ENCODE measurements at places on chromosomes 2 and 18.
A peak's percentile ranks its signal among the peaks of the same experiment; 100 is the strongest.

DNA sequence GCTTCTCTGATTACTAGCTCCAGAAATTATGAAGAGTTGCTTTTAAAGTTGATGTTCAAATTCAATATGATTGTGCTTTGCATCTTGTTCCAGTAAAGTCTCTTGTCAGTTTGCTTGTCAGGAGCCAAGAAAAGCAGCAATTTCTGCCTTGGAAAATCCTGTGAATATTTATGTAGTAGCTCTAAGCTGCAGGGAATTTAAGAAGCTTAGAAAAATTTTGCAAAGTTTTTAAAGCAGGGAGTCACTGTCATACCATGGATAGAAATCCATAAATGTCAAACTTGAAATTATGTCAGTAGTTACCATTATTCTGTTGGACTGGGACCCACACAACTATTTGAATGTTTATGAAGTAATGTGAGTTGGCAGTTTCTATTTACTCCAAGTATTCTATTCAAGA, 169.3 kb downstream of the TMEM200C start:
- no peak for DNase-seq

GRCh38 chr2:64344999-64345576, 108.9 kb upstream of the LGALSL start:
- no peak for DNase-seq

GRCh38 chr2:159402790-159403189, 116.3 kb upstream of the WDSUB1 start:
- no peak for DNase-seq

DNA sequence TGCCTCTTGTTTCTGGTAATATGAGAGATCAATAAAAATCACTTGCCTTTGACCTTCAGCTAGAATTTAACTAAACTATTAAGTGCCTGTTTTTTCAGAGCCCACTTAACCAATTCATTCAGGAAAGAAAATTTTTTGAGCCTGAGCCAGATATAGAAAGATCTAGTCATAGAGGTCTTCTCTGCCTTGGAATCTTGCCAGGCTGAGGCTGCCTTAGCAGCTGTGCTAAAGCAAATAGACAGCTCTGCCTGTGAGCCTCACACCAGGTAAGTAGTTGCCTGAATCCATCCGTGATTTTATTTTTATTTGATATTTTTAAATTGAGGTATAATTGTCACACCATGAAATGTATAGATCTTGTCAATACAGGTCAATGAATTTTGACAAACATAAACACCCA, 27.4 kb downstream of the EVX2 start:
- no peak for DNase-seq

DNA sequence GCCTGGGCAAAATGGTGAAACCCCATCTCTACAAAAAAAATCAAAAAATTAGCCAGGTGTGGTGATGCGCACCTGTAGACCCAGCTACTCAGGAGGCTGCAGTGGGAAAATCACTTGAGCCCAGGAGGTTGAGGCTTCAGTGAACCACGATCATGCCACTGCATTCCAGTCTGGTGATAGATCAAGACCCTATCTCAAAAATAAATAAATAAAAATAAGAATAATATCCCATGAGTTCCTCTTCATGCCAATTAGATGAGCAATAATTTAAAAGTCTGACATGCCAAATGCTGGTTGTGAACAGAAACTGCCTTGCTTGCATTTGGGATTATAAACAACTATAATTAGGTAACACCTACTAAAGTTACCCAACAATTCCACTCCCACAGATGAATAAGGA, 22.1 kb upstream of the ANKRD44 start:
- no peak for DNase-seq

GRCh38 chr18:44878335-44878734, 197.6 kb downstream of the SETBP1 start:
- no peak for DNase-seq

DNA sequence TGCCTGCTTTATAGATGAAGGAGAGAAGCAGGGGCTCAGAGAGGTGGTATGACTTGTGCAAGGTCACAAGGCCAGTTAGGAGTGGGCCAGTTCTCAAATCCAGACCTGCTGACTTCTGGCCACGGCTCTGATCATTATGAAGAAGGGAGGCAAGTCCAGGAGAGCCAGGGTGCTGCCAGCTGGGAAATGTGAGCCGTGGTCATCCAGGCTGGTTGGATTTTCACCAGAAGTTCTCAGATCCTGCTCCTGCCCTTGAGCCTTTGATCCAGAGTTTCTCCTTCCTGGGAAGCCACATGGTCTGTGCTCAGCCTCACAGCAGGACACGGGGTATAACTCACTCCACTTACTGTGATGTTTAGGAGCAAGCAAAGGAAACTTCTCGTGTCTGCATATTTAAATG, 239.9 kb downstream of the KLHL29 start:
- no peak for DNase-seq

DNA sequence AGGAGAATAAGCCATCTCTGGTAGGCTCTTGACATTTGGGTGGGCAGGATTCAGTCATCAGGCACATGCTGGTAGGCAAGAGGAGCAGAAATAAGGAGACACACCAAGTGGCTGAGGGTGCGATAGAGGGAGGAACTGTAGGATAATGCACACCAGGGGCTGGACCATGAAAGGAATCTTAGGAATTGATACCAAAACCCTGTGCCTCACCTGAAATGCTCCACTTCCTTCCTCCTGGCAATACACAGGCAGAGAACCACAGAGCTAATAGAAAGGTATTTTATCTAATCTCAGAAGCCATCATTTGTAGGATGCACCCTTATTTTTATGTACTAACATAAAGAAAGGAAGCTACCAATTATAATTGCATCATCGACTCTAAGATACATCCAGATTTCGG, 4.4 kb upstream of the CYP1B1 start:
- DNase-seq: no peak

GRCh38 chr2:105928563-105928962, 183.9 kb downstream of the NCK2 start:
- DNase-seq: no peak

GRCh38 chr2:107072150-107072940, 186.4 kb upstream of the ST6GAL2 start:
- DNase-seq: no peak

DNA sequence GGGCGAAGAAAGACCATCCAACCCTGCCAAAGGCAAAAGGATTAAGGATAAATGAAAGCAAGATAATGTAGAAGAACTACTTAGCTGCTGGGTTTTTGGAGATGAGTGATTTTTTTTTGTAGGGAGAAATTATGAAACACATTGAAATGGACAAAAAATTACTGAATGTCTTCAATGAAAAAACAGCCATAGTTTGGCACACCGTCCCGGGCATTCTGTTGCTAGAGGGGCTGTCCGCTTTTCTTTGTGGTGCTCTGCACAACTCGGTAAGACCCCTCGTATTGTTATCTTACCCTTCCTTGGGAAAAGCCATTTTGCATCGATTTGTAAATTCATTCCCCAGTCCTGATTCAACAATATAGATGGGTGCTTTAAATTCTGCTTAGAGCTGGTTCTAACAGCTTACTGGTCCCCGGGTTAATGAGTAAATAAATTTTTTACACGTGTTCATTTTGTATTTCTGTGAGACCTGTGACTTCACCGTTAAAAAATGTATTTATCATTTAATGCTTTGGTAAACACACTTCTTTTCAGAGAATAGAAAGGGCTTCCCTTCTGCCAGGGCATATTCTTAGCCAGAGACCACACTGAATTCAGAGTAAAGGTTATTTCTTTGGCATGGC, 912 bp upstream of the LAPTM4A start:
- DNase-seq: no peak

DNA sequence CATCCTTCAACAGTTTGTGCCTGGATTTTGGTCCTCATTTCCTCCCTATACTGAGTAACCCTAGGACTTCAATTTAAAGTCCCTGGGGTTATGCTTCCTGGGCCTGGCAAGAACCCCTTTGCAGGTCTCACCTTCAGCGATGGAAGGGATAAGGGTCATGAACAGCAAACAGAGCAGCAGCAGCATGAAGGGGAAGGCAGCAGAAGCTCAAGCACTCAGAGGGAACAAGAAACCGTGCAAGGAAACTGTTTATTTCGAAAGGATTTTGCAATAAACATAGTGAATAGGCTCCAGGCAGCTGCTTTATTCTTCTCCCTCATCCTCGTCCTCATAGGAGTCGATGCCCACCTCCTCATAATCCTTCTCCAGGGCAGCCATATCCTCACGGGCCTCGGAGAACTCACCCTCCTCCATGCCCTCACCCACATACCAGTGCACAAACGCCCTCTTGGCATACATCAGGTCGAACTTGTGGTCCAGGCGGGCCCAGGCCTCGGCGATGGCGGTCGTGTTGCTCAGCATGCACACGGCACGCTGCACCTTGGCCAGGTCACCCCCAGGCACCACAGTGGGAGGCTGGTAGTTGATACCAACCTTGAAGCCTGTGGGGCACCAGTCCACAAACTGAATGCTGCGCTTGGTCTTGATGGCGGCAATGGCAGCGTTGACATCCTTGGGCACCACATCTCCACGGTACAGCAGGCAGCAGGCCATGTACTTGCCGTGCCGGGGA, 2.8 kb upstream of the TUBA4B start:
- DNase-seq: no peak

DNA sequence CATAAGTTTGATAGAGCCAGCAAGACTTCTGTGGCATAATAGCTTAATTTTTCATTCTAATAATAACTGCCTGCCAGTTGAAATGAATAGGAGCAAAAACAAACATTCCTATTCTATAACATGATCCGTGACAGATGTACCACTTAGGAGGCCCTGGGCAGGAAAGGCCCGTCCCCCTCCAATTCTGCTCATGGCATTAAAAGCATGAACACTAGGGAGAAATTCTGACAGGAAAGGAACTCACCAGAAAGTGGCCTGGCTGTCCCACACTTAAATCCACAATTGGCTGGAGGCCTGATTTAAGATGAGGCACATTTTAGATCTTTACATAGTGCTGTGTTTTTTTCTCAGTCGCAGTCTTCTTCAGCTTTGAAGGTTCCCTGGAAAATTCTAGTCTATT, 261.9 kb upstream of the ETAA1 start:
- DNase-seq: no peak

DNA sequence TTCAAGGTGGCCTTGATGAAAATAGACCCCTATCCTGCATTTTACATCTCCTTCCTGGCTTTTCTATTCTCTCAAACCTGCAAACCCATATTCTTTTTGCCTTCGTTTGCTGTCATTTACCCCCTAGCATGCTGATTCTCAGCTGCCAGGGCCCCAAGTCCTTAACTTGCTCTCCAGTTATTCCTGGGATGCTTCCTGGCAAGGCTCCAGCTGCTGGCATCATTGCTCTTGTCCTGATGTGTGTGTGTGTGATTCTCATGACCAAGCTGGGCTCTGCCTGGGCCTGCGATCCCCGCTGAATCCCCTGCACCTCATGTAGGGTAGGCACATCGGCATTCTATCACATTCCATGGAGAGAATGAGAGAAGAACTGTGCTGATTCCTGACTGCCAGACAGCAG, 11.9 kb downstream of the NPAS2 start:
- DNase-seq: no peak

- DNase-seq: no peak
Observed at GRCh38 chr2:114046866-114047435, 157.1 kb downstream of the ACTR3 start.

DNA sequence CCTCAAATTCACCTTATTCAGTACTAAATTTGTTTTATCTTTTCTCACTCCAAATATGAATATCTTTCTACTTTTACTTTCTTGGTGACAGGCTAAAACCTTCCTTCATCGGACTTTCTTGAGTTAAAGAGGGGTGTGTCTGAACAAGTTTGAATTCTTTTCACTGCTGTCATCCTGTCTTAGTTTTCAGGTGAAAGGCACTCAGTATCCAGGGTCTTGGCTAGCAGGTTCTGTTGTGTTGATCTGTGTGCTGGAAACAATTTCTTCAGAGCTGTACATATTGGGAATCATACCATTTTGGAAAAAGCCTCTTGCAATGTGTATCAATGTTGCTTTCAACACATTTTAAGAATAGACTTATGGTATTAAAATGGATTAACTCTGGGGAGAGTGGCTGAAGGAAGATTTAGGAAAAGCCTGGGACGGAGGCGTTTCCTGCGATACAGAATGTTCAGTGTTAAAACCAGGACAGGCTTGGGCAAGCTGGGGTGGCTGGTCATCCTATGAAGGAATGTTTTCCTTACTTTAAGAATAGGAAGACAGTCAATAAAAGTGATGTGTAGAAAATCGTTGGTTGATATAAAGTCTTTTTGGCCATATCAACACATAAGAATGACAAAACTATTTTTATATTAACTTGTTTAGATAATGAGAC, 350.7 kb upstream of the SPRED2 start:
- DNase-seq: no peak

- no peak for DNase-seq
Observed at GRCh38 chr18:42426496-42427015, 471.5 kb downstream of the PIK3C3 start.

GRCh38 chr2:45545943-45546342, 65.1 kb downstream of the SRBD1 start:
- DNase-seq: no peak

- no peak for DNase-seq
Observed at GRCh38 chr2:168184681-168185513, 62.5 kb downstream of the STK39 start.

DNA sequence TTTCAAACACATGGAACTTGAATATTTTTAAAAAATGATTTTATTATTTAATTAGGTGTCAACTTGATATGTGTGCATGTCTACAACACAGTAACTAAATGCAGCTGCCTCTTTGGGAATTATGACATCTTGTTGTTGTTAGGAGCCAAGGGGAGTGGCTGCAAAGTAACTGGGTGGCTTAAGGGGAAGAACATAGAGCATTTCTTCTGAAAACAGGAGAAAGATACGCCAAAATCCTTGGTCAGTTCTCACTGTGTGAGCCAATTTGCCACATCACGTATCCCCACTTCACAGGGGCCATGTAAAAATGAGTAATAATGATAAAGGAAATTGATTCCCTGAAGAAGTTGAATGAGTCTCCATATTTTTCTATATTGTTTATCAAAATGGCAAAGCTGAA, 309.8 kb upstream of the COL3A1 start:
- no peak for DNase-seq

GRCh38 chr2:212984129-212984528, 167.3 kb downstream of the IKZF2 start:
- no peak for DNase-seq

GRCh38 chr2:52145005-52145404, 1113.1 kb upstream of the NRXN1 start:
- no peak for DNase-seq

- DNase-seq: no peak
Observed at GRCh38 chr18:6486313-6486712, 71.6 kb upstream of the L3MBTL4 start.

GRCh38 chr2:121356058-121356640, 71.1 kb upstream of the TFCP2L1 start:
- DNase-seq: peak; percentile 20

DNA sequence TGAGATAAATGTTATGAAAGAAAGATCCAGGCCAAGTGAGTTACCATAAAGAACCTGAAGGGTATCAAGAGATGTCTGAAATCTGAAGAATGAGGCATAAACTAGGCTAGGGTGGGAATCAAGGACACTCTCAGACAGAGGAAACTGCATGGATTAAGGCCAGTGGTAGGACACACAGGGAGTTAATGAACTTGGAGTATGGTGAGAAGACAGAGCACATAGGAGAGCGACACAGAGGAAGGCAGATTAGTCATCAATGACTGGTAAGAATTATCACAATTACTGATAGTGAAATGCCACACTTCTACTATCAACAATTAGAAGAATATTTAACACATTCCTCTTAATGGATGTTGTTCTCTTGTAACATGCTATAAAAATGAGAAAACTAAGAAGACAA, 76.9 kb downstream of the TTC21B start:
- DNase-seq: no peak

Data from NCI-H187 treated with DMSO at 0.1 percent for 48 hours (cell line).